ENCODE measurements at places on chromosomes 7 and 10.

GRCh38 chr10:34454590-34455261 lies 360.4 kb downstream of the PARD3 start:
- H3K36me3 ChIP-seq, result no peaks in the 10 kb centered on the region
- no peaks in the 10 kb centered on the region for H3K27me3 ChIP-seq
- no peak overlapping the region for H3K4me3 ChIP-seq
- no peaks in the 10 kb centered on the region for H3K4me1 ChIP-seq
- H3K27ac ChIP-seq, result no peak overlapping the region
- DNase-seq, result no peak

- no peak for DNase-seq
- H3K27ac ChIP-seq, result no peak overlapping the region
- no peaks in the 10 kb centered on the region for H3K4me1 ChIP-seq
- no peaks in the 10 kb centered on the region for H3K27me3 ChIP-seq
- no peaks in the 10 kb centered on the region for H3K36me3 ChIP-seq
These were observed 265.9 kb upstream of the ZMIZ1 start for GRCh38 chr10:78802866-78803265.

DNA sequence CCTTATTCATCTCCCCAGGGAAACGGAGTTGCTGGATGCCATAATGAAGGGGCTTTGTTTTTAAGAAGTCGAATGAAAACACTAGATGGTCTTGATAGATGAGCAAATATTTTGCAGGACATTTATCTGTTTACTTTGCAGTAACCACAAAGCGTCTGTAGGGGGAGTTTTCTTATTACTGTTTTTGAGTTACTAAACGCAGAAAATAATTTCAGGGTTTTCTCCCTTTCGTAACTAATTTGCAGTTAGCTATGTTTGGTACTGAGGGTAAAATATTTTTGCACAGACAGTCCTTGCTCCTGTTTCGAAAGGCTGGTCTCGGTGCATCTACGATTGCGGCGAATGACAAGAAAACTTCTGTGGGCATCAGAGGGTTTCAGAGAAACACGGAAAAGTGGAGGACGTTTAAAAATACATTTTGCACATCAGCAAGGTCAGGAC lies 505.6 kb upstream of the MKI67 start:
- peaks cover 2% of the 10 kb centered on the region for H3K27me3 ChIP-seq
- no peaks in the 10 kb centered on the region for H3K36me3 ChIP-seq
- DNase-seq, result no peak

DNA sequence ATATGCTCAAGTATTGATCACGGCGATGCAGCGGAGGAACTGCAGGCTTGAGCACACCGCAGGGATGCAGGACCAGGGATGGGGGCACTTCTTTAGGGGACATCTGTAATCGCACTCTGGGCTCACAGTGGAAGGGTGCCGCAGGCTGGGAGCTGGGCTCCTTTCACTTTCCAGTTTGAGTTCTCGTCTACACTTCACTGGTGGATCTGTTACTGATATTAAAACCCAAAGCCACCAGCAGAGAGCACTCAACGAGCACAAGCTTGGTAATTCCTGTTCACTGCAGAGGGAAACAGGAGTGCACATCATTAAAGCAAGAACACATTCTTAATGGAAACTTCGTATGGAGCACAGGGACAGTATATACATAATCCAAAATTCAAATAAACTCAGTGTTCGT lies 91.3 kb downstream of the PARD3 start:
- no peaks in the 10 kb centered on the region for H3K36me3 ChIP-seq
- no peak for DNase-seq
- no peak overlapping the region for H3K27ac ChIP-seq
- H3K27me3 ChIP-seq, result no peaks in the 10 kb centered on the region
- peaks cover 16% of the 10 kb centered on the region for H3K4me1 ChIP-seq
- no peak overlapping the region for H3K4me3 ChIP-seq

- H3K4me1 ChIP-seq, result peaks cover 25% of the 10 kb centered on the region
- no peak overlapping the region for H3K27ac ChIP-seq
- H3K36me3 ChIP-seq, result no peaks in the 10 kb centered on the region
- no peak for DNase-seq
These were observed 5.3 kb upstream of the REPIN1 start for GRCh38 chr7:150363370-150363769.

- H3K27ac ChIP-seq, result no peak overlapping the region
- H3K4me1 ChIP-seq, result no peaks in the 10 kb centered on the region
- H3K4me3 ChIP-seq, result peak overlapping the region; percentile 30
- DNase-seq, result peak; percentile 60
- H3K36me3 ChIP-seq, result no peaks in the 10 kb centered on the region
These were observed 65.3 kb downstream of the OR13A1 start for GRCh38 chr10:45249978-45250693.

GRCh38 chr10:104663076-104663475 lies 22.0 kb downstream of the SORCS3 start:
- no peak overlapping the region for H3K27ac ChIP-seq
- no peak overlapping the region for H3K4me3 ChIP-seq
- H3K27me3 ChIP-seq, result peaks cover 4% of the 10 kb centered on the region
- no peak for DNase-seq

- no peak for DNase-seq
- H3K4me3 ChIP-seq, result no peak overlapping the region
These were observed 9.3 kb upstream of the PNPLA8 start for GRCh38 chr7:108535257-108535656.

GRCh38 chr7:2862831-2863361 lies 18.8 kb upstream of the GNA12 start:
- H3K27me3 ChIP-seq, result no peaks in the 10 kb centered on the region
- peak overlapping the region; percentile 5 for H3K4me3 ChIP-seq
- H3K36me3 ChIP-seq, result no peaks in the 10 kb centered on the region

- no peaks in the 10 kb centered on the region for H3K4me1 ChIP-seq
- H3K27ac ChIP-seq, result no peak overlapping the region
- H3K36me3 ChIP-seq, result no peaks in the 10 kb centered on the region
These were observed 27.8 kb upstream of the TMEM178B start for GRCh38 chr7:141045842-141046620.

DNA sequence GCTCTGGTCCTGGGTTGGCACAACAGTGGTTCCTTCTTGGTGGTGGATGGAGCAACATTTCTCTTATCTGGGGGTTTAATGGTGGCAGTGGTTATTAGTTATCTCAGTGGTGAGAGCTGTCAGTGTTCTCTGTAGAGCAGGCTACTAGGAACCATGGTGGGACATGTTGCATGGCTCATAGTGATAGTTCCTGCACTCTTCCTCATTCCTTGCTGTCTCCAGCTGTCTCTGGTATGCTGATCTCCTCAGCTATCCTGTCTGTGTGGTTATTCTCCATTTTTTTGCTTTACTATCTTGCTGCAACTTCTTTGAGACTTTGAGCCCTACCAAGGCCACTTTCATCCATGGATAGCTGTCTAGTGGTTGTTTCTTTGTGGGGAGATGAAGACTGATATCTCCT lies 44.0 kb downstream of the CCDC7 start:
- no peak for DNase-seq
- no peak overlapping the region for H3K4me3 ChIP-seq
- no peaks in the 10 kb centered on the region for H3K36me3 ChIP-seq
- no peak overlapping the region for H3K27ac ChIP-seq

DNA sequence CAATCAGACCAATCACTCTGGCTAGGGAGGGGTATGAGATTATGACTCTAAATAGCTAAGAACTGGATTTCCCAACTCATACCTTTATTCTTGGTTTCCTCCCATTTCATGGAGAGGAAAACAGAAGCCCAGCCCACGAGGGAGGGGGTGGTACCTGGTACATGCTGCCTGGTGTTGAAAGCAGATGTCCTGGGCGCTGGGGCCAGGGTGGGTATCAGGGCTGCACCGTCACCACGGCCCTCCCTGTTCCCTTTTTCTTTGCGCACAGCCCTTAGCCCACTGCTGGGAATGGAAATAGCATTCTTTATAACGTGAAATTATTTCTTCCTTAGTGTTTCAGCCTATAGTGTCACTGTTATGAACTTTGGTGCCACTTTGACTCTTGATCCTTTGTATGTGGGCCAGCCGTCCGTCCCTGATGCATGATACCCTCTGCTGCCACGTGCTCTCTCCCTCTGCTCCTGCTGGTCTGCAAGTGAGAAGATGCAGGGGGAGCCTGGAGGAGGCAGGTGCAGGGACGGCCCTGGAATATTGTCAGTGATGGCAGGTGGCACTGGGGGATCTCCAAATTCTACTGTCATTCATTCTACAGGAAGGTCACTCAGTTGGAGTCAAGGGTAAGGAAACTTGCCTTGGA lies 158.5 kb downstream of the CDH23 start:
- no peaks in the 10 kb centered on the region for H3K36me3 ChIP-seq
- DNase-seq, result no peak
- H3K27ac ChIP-seq, result no peak overlapping the region
- peaks cover 9% of the 10 kb centered on the region for H3K27me3 ChIP-seq
- no peak overlapping the region for H3K4me3 ChIP-seq
- no peaks in the 10 kb centered on the region for H3K4me1 ChIP-seq

- no peak for DNase-seq
- H3K4me3 ChIP-seq, result peak overlapping the region; percentile 92
- H3K27me3 ChIP-seq, result no peaks in the 10 kb centered on the region
- peaks cover 4% of the 10 kb centered on the region for H3K36me3 ChIP-seq
- H3K4me1 ChIP-seq, result 0 out of 2 replicates have a peak, but pooled peaks cover 4% of the 10 kb centered on the region
- H3K27ac ChIP-seq, result peak overlapping the region; percentile 92
These were observed 724 bp downstream of the CAPZA2 start for GRCh38 chr7:116862951-116863670.

DNA sequence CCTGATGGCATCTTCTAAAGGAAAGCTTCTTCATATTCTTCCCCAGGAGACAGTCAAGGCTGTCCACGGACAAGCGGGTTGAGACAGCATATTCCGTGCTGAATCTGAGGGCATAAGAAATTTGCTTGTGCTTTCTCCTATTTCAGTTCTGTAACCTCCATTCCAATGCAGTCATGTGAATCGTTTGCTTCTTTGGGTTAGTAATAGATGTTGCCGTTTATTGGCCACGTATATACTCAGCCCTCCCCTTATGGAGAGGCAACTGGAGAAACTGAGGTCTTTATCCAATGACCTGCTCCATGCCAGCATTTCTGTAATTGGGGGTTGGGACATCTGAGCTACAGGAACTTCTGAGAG lies 38.9 kb downstream of the LYZL1 start:
- H3K4me3 ChIP-seq, result no peak overlapping the region
- no peak for DNase-seq
- H3K27ac ChIP-seq, result no peak overlapping the region
- no peaks in the 10 kb centered on the region for H3K27me3 ChIP-seq
- H3K4me1 ChIP-seq, result no peaks in the 10 kb centered on the region

DNA sequence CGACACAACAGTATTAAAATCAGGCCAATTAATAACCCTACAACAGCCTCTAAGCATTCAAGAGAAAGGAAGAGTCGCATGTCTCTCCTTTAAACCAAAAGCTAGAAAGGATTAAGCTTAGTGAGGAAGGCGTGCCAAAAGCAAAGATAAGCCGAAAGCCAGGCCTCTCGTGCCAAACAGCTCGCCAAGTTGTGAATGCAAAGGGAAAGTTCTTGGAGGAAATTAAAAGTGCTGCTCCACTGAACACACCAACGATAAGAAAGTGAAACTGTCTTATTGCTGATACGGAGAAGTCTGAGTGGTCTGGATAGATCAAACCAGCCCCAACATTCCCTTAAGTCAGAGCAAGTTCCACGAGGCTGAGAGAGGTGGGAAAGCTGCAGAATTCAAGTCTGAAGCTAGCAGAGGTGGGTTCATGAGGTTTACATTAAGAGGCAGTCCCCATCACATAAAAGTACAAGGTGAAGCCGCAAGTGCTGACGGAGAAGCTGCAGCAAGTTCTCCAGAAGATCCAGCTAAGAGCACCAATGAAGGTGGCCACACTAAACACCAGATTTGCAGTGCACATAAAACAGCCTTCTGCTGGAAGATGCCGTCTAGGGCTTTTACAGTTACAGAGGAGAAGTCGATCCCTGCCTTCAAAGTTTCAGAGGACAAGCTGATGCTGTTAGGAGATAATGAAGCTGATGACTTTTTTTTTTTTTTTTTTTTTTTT lies 194.8 kb downstream of the MAD1L1 start:
- H3K4me1 ChIP-seq, result no peaks in the 10 kb centered on the region
- H3K36me3 ChIP-seq, result no peaks in the 10 kb centered on the region
- no peak overlapping the region for H3K4me3 ChIP-seq
- no peak overlapping the region for H3K27ac ChIP-seq
- DNase-seq, result no peak
- H3K27me3 ChIP-seq, result no peaks in the 10 kb centered on the region

GRCh38 chr10:6739530-6740174 lies 159.6 kb upstream of the PRKCQ start:
- no peaks in the 10 kb centered on the region for H3K36me3 ChIP-seq
- H3K4me1 ChIP-seq, result no peaks in the 10 kb centered on the region
- no peak for DNase-seq
- no peak overlapping the region for H3K4me3 ChIP-seq

DNA sequence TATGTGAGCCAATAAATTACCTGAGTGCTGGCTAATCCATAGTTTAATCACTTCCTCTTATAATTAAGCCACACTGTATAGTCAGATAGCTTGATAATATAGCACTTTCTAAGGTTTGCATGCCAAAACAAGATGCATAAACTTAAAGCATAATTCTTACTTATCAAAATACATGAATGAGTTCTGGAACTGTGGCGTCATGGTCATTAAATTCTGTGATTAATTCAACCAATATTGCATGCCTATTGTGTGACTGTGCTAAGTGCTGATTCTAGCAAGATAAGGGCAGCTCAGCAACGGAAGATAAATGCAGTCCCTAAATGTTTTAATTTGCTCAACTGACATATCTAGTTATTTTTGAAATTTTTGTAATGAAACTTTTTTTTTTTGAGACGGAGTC lies 29.7 kb downstream of the HOXA1 start:
- H3K27me3 ChIP-seq, result no peaks in the 10 kb centered on the region
- H3K27ac ChIP-seq, result no peak overlapping the region
- no peaks in the 10 kb centered on the region for H3K36me3 ChIP-seq
- no peak overlapping the region for H3K4me3 ChIP-seq

- H3K27ac ChIP-seq, result peak overlapping the region; percentile 97
- no peaks in the 10 kb centered on the region for H3K36me3 ChIP-seq
- H3K27me3 ChIP-seq, result no peaks in the 10 kb centered on the region
- H3K4me1 ChIP-seq, result peaks cover 38% of the 10 kb centered on the region
- H3K4me3 ChIP-seq, result peak overlapping the region; percentile 55
These were observed 60.8 kb downstream of the MDH2 start for GRCh38 chr7:76108540-76109233.

DNA sequence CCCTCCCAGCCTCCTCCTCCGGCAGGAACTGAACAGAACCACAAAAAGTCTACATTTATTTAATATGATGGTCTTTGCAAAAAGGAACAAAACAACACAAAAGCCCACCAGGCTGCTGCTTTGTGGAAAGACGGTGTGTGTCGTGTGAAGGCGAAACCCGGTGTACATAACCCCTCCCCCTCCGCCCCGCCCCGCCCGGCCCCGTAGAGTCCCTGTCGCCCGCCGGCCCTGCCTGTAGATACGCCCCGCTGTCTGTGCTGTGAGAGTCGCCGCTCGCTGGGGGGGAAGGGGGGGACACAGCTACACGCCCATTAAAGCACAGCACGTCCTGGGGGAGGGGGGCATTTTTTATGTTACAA lies 83.3 kb downstream of the PAX2 start:
- DNase-seq, result no peak
- H3K27me3 ChIP-seq, result no peaks in the 10 kb centered on the region
- H3K4me1 ChIP-seq, result no peaks in the 10 kb centered on the region
- H3K36me3 ChIP-seq, result peaks cover 5% of the 10 kb centered on the region
- no peak overlapping the region for H3K4me3 ChIP-seq
- H3K27ac ChIP-seq, result no peak overlapping the region

All from Panc1 (cell line).